ENCODE measurements at places on chromosomes 7 and 10.
A peak's percentile ranks its signal among the peaks of the same experiment; 100 is the strongest.

DNA sequence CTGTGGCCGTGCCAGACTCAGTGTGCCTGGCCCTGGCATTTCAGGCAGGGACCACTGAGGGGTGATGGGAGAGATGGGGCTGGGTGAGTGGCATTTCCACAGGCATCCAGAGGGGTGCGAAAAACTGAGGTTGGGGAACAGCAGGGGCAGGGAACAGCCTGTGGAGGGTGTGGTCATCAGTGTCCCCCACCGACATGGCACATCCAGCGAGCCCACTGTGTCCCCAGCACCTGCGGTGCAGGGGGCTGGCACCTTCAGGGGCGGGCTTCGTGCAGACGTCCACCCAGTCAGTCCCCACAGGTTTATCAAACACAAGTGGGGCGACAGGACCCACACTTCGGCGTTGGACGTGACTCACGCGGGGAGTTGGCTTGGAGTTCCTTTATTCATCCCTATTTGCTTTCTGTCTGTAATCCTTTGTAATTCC is 14.8 kb downstream of the CUX1 start:
- DNase-seq: no peak

DNA sequence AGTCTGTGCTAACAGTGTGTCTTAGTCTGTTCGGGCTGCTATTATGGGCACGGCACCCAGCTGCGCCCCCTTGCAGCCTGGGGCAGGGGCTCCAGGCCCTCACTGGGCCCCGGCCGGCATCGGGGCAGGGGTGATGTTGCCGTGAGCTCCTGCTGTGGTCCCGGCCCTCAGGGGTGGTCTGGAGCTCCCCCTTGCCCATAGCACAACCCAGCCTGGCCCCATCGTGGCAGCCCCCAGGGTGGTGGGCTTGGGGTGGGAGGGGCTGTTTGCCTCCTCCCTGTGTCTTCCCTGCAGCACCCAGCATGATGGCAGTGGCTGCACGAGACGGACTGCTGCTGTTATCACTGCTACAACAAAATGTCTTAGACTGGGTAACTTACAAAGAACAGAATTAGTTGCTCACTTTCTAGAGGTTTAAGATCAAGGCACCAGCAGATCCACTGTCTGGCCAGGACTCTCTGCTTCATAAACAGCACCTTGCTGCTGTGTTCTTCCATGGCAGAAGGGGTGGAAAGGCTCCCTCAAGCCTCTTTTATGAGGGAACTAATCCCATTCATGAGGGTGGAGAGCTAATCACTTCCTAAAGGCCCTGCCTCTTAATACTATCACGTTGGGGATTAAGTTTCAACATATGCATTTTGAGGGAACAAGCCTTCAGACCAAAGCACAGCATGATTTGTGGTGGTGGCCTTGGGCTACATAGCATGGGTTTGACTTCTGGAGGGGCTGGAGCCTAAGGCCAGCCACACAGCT is 149.5 kb downstream of the SEC23IP start:
- DNase-seq: no peak

DNA sequence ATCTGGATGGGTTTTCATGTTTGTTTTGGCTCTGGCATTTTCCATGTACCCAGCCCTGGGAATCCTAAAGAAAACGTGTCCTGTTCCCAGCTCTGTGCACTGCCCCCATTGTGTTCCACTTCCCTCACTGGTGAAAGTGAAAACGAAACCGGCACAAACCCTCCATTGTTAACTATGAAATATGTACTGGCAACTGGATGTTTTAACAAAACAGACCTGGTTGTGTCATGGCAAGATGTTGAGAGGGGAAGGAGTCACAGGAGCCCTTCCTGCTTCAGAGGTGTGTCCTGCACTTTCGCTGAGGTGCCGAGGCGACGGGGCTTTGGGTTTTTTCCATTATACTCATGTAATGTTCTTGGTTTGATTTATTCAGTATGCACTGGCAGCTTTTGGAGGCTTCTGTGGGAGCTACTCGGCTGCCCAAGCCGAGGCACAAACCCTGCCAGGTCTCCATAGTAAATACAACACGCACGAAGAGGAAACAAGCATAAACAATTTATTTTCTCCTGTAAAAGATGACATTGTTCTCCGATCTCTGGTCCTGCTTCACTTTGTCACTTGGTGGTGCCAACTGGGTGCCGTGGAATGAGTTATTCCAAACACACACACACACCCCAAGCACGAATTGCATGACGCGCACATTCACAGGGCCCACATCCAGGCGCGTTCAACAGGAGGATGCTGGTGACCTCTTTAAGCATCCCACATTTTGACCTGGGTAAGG is 118.2 kb downstream of the CDK6 start:
- DNase-seq: peak; percentile 5

DNA sequence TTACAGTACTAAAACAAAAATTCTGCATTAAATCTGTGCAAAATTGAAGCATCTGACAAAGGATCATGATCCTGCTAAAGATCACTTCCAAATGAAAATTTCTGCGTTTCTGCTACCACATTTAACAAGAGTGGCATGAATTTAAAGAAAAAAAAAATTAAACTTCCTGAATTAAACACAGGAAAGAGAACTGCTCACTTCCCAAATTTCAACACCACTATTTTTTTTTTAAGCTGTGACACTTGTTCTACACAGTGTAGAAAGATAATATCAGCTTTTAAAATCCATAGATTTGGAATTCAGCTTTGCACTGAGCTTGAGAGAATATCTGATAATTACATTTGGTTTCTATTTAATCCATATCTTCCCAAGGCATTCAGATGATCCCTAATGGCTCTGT is 73.6 kb downstream of the EPC1 start:
- no peak for DNase-seq

DNA sequence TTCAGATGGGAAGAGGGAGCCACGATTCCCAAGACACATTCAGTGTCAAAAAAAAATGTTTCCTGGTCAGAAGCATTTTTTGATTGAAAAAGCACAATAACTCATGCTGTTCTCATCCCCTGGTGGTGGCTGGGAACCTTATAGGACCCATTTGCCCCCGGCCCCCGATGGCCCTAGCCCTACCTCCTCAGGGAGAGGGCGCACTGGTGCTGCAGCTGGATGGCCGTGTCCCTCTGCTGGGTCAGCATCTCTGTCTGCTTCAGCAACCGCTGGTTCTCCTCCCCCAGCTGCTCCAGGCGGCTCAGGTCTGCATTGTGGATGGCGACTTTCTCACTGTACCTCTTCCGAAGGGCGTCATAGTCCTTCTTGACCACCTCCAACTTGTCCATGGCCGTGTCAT is 83.3 kb downstream of the DLG5 start:
- DNase-seq: no peak

GRCh38 chr7:127146746-127147536 is 105.8 kb downstream of the GRM8 start:
- no peak for DNase-seq

- no peak for DNase-seq
These were observed 377.8 kb upstream of the PRKCQ start for GRCh38 chr10:6957851-6958250.

DNA sequence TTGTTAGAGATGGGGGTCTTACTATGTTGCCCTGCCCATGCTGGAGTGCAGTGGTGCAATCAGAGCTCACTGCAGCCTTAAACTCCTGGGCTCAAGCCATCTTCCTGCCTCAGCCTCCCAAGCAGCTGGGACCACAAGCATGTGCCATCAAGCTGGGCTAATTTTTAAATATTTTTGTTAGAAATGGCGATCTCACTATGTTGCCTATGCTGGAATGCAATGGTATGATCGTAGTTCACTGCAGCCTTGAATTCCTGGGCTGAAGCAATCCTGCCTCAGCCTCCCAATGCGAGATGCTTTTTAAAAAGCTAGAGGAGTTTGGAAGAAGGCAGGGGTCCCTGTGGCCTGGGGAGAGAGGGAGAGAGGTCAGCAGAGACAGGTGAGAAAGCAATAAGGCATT is 600.1 kb upstream of the AUTS2 start:
- DNase-seq: no peak

DNA sequence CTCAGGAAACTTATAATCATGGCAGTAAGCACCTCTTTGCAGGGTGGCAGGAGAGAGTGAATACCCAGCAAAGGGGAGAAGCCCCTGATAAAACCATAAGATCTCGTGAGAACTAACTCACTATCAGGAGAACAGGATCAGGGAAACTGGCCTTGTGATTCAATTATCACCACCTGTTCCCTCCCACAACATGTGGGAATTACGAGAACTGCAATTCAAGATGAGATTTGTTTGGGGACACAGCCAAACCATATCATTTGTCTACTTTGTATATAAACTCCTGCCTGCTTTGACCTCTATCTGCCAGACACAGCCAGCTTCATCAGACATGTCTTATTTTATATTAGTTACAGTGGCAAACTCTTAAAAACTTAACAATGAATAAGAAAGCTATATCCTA is 50.4 kb downstream of the ARMC3 start:
- no peak for DNase-seq

GRCh38 chr7:106358103-106358663 is 73.4 kb upstream of the NAMPT start:
- no peak for DNase-seq

GRCh38 chr7:122887198-122887597 is 938 bp upstream of the CADPS2 start:
- DNase-seq: no peak

- no peak for DNase-seq
These were observed 26.3 kb downstream of the ENTPD7 start for GRCh38 chr10:99685597-99685967.

GRCh38 chr7:127390817-127391590 is 1.5 kb downstream of the ZNF800 start:
- DNase-seq: no peak

DNA sequence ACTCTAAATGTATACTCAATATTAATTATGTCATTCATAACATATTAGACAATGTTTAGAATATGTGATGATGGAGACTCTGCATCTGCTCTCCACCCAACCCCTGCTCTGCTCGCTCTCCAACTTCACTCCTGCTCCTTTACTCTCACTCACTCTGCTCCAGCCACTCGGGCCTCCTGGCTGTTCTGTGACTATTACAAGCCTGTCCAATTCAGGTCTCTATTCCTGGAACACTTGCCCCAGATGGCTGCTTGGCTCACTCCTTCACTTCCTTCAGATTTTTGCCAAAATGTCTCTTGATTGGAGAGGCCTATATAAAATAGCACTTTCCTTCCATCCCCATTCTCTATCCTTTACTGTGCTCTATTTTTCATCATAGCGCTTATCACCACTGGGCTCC is 84.8 kb downstream of the HBP1 start:
- DNase-seq: no peak

DNA sequence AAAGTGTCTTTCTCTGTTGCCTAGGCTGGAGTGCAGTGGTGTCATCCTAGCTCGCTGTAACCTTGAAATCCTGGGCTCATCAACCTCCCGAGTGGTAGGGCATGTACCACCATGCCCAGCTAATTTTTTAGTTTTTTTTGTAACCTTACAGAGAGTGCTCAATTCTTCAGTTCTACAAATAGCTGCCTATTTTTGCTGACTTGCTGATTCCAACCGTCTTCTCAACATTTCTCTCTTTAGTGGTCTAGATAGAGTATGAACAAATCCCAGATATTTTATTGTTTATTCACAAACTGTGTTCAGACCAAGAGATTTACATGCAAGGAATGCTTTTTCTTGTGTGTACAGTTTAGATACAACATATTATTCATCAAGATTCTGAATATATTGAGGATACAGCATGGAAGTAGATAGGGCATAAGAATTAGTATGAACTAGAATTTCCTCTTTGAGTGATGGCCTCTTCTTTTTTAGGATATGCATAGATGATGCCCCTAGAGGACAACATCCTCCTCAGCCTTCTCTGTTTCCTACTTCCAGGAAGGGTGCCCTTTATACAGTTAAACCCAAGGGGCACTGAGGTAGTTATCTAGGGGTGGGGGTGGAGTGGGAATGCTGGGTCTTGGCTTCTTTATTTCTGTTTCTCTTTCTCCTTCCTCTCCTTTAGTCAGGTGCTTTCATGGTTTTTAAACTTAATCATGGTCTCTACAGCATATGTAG is 26.0 kb downstream of the PRPF18 start:
- DNase-seq: no peak

DNA sequence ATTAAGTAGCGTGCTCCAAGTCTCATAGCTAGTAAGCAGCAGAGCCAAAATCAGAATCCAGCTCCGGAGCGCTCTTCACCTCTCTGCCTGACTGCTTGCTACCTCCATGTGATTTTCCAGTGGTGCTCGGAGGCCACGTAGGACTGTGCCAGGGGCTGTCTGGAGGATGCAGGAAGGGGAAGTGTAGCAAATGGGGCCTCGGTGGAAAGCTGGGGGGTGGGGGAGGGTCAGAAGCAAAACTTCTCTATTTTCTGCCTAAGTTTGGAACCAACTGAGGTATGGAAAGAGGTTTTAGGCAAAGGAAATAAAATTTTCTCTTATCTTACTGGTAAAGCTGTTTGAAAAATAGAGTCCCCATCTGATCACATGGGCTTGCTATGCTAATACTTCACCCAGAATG is 108.7 kb downstream of the TBXAS1 start:
- DNase-seq: no peak

DNA sequence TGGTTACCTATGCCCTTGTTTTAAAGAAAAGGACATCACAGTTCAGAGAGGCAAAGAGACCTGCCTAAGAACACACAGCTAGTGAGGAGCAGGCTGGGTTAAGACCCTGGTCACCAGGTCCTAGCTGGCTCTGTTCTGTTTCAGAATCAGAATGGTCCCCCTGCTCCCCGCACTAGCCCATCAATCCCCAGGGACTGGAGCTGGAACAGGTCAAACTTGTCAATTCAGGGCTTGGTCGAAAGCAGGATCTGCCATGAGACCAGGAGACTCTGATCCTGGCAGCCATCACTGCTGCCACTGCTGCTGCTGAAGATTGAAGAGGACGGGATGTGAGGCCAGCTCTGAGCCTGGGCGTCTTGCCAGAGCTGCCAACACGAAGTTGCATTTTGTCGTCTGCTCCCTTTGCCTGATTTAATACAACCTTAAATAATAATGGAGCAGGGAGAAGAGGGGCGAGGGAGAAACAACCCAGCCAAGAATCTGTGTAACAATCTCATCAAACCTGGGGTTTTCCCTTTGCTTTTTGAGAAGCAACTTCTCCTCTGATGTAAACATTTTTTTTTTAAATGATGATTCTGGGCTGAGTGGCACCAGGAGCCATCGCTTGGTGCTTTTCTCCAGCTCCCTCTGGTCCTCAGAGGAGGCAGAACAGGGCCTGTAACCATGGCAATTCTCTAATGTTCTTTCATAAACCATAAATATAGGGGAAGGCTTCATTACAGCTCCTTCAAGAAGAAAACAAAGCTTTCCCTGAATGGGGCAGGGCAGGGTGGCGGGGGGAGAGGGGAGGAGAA is 119.0 kb upstream of the SORCS3 start:
- DNase-seq: no peak

DNA sequence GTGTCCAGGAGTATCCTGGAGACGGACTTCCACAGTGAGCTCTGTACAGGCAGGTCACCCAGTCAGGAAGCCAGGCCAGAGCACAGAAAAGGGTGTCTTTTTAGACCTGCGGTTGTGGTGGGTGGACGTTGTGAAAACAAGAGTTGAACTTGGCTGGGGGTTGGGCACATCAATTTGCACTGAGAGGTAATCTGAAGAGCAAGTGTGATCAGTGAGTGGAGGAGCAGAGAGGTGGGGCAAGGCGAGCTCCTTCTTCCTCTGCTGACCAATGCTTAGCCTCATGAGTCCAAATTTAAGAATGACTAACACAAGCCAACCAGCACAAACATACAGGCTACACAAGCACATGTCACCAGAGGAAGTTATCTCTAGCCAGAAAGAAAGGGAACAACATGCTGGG is 310.8 kb downstream of the TCERG1L start:
- DNase-seq: no peak

All from stimulated activated CD4-positive, alpha-beta T cell treated with anti-CD3 and anti-CD28 coated beads, TNF-alpha, amount 100 ng/mL, for 1 hour (primary cell).